ENCODE measurements at places on chromosomes 12 and 14.
A peak's percentile ranks its signal among the peaks of the same experiment; 100 is the strongest.

- DNase-seq: no peak
These were observed 33.0 kb downstream of the UBR7 start for GRCh38 chr14:93239869-93240677.

GRCh38 chr12:92134638-92135274, 10.9 kb downstream of the BTG1 start:
- DNase-seq: peak; percentile 81

- DNase-seq: no peak
These were observed at the start of gene VWF for GRCh38 chr12:6124411-6125309. VWF (minus strand) TSS chr12:6124670; CDS start chr12:6123196, 1,474 bp downstream.

DNA sequence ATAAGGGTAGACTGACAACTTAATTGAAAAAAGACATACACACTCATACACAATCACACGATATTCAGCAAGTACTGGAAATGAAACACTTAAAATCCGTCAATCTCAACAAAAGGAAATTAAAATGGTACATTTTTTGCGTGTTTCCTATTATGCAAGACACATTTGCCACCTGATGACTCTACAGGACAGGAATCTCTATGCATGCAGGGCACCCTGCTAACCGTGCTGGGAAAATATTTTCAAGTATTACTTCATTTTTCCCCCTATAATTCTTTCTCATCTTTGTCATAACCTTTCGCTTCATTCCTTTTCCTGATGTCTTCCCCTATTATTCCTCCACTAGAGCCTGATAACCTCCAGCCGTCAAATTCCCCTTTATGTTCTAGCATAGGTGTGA, 150.2 kb downstream of the TMEM132D start:
- no peak for DNase-seq

GRCh38 chr12:108821407-108822397, 35.7 kb downstream of the SSH1 start:
- peak; percentile 97 for DNase-seq

GRCh38 chr14:104982548-104983230, 2.9 kb upstream of the CLBA1 start:
- DNase-seq: no peak

DNA sequence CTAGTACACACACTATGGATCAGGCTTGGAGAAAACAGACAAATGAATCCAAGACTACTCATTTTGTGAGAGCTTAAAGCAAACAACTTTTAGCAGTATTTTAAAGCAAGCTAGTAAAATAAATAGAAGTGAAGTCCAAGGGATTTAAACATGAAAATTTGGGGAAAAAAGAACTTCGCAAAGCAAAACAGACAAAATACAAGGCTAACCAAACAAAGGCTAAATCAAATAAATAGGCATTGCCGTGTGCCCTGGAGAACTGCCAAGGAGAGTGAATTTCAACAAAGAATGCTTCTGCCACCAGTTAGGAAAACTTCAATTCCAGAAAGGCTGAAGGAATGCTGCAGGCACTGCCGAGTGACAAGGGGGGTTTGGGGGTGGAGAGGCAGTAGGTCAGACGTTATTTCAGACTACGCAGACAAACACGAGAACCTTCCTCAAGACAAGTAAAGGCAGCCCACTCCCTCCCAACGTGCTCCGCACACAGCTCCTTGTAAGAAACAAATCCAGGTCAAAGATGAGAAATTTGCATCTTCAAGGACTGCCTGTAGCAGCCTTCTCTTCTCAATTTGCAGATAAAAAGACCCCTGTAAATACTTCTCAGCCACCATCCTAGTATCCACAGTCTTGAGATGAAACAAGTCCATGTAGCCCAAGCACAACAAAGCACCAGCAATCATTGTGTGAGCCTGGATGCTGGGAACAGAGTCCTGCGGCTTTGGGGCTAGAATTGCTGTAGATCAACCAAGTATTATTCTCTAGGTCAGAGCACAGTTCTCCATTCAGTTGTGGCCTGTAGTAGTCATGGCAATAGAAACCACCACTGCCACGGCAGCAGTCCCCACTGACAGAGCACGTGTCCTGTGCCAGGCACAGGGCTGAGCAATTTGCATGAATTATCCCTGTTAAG, 43.3 kb downstream of the EFCAB11 start:
- DNase-seq: peak; percentile 27

DNA sequence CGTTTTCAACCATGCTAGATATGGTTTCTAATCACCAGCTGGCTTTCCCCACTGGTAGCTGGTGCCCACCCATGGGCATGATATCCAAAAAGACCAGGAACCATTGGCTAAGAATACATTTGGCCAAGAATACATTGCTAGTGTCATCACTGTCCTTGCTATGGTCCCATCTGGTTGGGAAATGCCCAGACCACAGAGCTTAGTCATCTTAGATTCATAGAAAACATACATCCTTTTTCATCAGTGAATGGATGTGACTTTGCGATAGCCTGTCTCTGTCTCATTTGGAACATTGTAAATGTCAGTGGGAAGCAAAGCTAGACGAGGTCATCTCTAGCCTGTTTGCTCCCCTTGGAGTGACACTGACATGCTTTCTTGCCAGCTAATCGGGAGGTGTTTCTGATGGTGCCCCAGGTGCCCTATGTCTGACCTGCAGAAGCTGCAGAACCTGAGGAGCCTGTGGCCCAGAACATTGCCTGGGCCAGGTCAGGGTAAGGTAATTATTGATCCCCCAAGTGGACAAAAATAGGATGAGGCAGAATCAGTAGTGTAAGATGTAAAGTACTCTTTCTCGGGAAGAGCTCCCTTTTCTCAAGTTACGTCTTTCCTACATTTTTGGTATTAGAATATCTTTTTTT, 194.8 kb downstream of the SLC41A2 start:
- peak; percentile 93 for DNase-seq
